Stimulated activated CD8-positive, alpha-beta memory T cell treated with anti-CD3 and anti-CD28 coated beads, Interleukin-4, amount 100 ng/mL, for 1 hour (primary cell): ENCODE measurements at places on chromosomes 3 and 15.

- DNase-seq: no peak
Measured at GRCh38 chr3:128257632-128258031, 104.4 kb downstream of the EEFSEC start.

GRCh38 chr3:65284961-65285360, 597.2 kb upstream of the ADAMTS9 start:
- DNase-seq: no peak

DNA sequence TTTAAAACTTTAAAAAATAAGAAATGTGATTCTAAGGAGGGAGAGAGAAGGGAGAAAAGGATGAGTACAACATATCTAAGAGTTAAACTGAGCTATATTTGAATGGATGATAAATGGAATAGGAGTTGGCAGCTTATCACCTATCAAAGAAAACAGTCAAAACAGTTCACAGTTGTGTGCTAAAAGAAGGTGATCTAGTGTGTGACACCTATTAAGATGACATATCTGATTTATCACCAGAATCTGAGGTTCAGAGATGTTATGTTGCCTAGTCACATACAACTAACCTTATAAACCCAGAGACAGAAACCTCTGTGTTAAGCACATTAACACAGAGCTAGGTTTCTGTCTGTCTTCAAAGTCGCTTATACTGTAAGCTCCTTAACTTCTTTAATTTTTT, 3.0 kb downstream of the ATP13A3 start:
- no peak for DNase-seq

- peak; percentile 82 for DNase-seq
Measured at GRCh38 chr15:34367101-34368081, at the start of gene LPCAT4. LPCAT4 (minus strand) TSS chr15:34367196; CDS start chr15:34367100, 96 bp downstream.

DNA sequence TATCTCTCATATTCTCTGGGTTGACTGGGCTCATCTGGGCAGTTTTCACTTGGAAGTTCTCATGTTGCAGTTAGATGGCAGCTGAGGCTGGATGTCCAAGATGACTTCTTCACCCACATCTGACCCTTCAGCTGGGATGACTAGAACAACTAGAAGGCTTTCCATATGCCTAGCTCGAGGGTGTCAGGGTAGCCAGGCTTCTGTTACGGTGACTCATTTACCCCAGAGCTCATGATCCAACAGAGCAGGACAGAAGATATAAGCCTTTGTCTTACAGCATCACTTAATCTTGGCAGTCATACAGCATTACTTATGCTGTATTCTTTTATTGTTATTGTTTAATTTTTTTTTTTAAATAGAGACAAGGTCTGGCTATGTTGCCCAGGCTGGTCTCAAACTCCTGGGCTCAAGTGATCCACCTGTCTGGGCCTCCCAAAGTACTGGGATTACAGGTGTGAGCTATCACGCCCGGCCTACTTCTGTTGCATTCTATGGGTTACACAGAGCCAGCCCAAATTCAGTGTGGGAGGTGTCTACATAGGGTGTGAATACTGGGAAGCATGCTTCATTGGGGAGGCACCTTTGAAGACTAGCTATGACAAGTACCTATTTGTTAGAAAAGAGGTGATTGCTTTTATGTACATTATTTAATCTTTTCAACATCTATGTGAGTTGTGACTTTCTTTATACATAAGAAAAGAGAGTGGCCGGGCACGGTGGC, 10.7 kb downstream of the HMCES start:
- DNase-seq: no peak

DNA sequence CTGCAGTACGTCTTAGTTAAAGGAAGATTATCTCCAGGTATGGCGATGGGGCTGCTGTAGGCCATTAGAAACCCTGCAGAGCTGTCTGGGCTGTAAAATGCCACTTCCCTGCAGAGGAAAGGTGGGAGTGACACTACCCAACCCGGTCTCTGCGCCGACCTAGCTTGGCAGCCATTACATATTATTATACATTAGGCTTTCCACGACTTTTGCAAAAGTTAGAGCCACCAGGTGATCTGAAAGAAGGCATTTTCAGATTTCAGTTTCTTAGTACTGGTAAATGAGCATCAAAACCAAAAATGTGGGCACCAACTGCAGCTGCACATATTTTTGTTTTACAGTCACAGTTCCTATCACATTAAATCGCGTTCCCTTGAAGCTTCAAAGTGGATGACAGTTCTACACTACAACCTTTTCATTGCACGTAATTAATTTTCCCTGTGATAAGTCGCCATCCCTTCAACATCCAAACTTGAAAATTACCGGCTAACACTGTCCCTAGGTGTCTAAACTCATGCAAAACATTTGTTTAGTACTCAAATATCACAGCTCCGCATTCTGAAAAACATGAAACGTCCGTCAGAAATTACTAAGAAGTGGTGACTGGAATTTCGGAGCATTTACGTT, 81.4 kb upstream of the CHD2 start:
- no peak for DNase-seq

DNA sequence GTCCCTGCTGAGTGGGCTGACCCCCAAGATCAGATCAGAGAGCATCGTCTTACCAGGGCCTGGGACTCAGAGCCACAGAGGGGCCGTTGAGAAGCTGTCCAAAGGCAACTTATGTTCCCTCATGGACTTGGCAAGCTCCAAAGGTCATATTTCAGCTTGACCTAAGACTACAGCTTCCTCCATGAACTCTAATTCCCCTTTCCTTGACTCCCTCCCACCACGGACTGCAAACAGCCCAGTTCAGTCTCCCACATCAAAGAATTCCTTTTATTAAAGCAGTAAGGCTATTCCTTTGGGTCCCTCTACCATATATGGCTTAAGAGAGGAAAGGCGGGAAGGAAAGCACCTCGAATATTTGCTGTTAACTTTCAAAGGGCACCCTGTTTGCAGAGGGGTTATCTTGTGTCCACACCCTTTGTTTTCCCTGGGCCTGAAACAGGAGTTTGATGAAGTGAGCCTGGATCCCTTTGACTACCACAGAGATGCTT, 146.1 kb upstream of the THBS1 start:
- no peak for DNase-seq

GRCh38 chr3:9595877-9596276, 42.3 kb upstream of the LHFPL4 start:
- DNase-seq: no peak

GRCh38 chr3:102346897-102347296, 87.9 kb upstream of the ZPLD1 start:
- no peak for DNase-seq

GRCh38 chr15:40918146-40918798, 10.9 kb upstream of the DLL4 start:
- DNase-seq: no peak

GRCh38 chr15:41630616-41631217, 29.5 kb upstream of the MGA start:
- no peak for DNase-seq

- no peak for DNase-seq
Measured at GRCh38 chr3:133414021-133414392, 14.2 kb downstream of the BFSP2 start.

- no peak for DNase-seq
Measured at GRCh38 chr15:100189849-100190248, 151.9 kb downstream of the ADAMTS17 start.

- DNase-seq: no peak
Measured at GRCh38 chr15:47415539-47415971, 301.8 kb upstream of the SEMA6D start.

GRCh38 chr3:27387625-27388024, 18.4 kb upstream of the NEK10 start:
- DNase-seq: no peak

GRCh38 chr3:59762941-59763340, 713.1 kb upstream of the CFAP20DC start:
- DNase-seq: no peak

- no peak for DNase-seq
Measured at GRCh38 chr3:195162033-195162669, 108.8 kb downstream of the XXYLT1 start.

- DNase-seq: no peak
Measured at GRCh38 chr3:183298701-183299153, 45.7 kb downstream of the B3GNT5 start.

DNA sequence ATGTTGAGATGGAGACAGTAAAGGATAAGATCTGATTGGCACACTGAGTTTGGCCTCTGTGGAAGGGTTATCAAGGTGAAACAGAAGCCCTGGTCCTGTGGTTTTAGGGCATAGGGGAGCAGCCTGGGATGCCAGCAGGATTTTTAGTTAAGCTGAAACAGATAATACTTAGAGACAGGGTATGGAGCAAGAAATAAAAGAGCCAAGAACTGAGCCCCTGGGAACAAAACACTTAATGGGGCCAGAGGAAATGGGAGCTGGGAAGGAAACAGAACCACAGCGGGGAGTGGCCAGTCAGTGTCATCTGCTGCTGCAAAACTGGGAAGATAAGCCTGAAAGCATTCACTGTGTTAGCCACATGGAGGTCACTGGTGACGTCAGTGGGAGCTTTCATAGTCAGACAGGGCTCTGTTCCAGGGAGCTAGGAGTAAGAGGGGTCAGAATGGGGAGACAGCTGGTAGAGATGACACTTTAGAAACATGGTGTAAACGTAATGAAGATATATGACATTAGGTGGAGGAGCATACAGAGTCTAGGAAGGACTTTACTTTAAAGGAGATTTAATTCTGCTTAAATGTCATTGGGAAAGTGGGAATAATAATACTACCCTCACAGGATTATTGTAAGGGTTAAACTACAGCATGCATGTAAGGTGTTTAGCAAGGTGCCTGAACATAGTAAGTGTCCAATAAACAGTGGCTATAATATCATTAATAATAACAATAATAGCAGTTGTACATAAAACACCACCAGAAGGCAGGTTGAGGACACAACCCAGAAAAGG, 172.7 kb upstream of the CTNNB1 start:
- DNase-seq: no peak
